ENCODE measurements at places on chromosomes 1 and 21.

GRCh38 chr21:35428489-35428888 lies 379.4 kb upstream of the RUNX1 start:
- no peak for DNase-seq

DNA sequence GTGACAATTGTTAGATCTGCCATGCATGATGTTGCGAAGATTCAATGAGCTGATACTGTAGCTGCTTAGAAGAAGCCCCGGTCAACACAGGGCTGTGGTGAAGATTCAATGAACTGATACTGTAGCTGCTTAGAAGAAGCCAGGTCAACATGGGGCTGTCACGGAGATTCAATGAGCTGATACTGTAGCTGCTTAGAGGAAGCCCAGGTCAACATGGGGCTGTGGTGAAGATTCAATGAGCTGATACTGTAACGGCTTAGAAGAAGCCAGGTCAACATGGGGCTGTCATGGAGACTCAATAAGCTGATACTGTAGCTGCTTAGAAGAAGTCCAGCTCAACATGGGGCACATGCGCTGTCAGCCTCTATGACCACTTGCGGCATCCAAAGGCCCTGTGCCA lies 18.8 kb upstream of the BACE2 start:
- no peak for DNase-seq

DNA sequence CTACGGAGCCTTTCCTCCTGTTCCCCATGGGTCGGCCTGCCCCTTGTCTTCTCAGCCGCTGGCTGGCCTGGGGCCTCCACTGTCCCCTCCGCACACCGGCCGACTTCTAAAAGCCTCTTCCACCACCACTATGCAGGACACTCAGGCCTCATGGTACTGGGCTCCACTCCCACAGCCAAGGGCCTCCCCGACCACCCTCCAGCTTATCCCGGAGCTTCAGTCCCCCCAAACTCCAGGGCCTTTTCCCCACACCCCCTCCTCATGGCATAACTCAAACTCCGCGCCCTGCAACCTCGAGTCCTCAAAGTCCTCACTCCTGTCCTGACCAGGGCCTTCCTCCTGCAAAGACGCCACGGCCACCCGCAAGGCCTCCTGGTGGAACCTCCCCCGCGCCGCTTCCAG lies 2.0 kb downstream of the LRRC41 start:
- no peak for DNase-seq

DNA sequence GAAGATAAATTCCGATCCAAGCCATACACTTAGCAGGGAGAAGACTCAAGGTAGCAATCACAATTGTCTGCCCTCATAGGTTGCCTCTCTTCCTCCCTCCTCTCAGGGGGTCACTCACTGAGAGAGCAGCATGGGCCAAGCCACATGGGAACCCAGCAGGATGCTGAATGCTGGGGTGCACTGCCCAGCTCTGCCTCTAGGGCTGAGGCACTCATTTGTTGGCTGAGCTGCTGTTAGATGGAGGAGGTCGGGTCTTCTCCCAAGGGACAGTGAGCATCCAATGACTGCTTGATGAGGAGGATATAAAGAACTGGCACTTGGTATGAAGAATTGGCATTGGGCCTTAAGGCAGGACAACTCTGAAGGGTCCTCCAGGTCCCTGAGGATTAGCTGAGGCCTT lies 418.8 kb downstream of the SIPA1L2 start:
- DNase-seq: no peak

- no peak for DNase-seq
Observed at GRCh38 chr1:30270461-30270860, 452.9 kb downstream of the MATN1 start.

DNA sequence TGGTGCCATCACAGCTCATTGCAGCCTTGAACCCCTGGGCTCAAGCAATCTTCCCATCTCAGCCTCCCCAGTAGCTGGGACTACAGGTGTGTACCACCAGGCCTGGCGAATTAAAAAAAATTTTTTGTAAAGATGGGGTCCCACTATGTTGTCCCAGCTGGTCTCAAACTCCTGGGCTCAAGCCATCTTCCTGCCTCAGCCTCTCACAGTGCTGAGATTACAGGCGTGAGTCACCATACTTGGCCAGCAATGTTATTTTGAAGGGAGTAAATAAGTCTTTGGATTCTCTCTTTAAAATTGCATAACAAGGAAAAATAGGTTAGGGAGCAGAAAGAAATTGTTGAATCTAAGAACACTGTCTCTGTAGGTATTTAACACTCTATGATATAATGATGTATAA lies 111.3 kb downstream of the RPS6KC1 start:
- DNase-seq: no peak

DNA sequence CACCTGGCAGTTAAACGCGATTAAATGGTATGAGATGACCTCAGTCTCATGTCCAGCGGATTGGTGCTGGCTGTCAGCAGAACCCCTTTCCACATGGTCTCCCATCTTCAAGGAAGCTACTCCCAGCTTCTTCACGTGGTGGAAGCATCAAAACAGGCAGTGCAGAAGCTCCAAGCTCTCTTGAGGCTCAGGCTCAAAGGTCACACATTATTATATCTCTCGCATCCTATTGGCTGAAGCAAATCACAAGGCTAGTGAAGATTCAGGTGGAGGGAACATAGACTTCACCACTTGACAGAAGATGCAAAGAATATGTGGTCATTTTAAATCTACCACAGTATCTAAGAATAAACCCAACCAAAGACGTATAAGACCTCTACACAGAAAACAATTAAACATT lies 181.9 kb downstream of the VPS13D start:
- DNase-seq: no peak

- no peak for DNase-seq
Observed at GRCh38 chr1:182041615-182042014, 19.9 kb downstream of the ZNF648 start.

DNA sequence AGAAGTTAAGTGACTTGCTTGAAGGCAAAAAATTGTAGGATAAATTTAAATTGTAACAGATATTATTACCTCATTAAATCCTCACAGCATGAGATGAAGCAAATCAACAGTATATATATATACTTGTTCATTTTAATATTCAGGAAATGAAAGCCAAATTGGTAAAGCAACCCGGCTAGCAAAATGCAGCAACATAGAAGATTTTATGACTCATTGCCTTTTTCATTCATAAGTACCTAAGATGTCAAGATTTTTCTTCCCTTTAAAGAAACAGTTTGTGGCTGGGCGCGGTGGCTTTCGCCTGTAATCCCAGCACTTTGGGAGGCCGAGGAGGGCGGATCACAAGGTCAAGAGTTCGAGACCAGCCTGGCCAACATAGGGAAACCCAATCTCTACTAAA lies 190.5 kb upstream of the NRIP1 start:
- no peak for DNase-seq

GRCh38 chr1:3858231-3858981 lies 1.1 kb downstream of the DFFB start:
- DNase-seq: no peak

GRCh38 chr1:151905070-151905442 lies 4.3 kb downstream of the THEM4 start:
- no peak for DNase-seq

DNA sequence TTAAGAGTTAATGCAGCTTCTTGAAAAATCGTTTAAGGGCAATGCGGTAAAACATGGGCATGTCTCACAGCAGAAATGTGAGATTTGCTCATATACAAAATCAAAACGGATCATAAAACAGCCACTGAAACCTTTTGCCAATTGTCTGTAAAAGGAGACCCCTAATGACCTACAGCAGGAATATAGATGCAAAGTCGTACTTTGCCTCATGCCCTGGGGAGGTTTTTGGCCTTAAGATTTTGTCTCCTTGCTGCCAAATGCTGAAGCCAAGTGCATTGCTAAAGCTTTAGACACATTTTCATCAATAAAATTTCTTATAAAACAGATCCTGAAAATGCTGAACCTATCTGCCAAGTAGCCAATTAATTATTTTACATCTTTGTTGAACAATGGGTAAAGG lies 226.9 kb downstream of the TGFB2 start:
- DNase-seq: no peak

- no peak for DNase-seq
Observed at GRCh38 chr1:221458447-221459156, 283.3 kb downstream of the DUSP10 start.

GRCh38 chr1:30727824-30728223 lies 4.4 kb upstream of the MATN1 start:
- no peak for DNase-seq

- DNase-seq: no peak
Observed at GRCh38 chr1:241142493-241142892, 214.5 kb downstream of the RGS7 start.

DNA sequence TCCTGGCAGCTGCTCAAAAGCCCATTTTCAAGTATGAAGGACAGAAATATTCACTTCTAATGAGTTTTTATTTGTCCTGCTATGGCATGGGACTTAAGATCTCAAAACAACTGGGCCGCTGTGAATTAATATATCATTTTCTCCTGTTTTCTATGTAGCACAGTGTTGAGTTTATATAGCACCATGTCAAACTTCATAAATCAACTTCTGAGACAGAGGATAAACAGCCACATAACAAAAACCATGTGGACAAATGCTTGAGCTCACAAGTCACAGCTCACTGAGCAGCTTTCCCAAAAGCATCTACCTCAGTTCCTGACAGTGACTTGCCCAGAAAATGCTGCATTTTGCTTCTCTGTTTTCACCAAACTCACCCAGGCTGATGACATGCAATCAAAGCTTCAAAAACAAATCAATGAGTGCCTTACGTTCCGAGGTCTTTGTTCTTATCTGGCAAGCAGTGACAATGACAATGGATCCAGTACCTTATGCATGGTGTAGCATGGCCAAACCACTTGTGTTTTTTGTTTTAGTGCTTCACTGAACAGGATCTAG lies 722.6 kb downstream of the LRRIQ3 start:
- DNase-seq: no peak

- no peak for DNase-seq
Observed at GRCh38 chr1:151915061-151915686, 5.9 kb upstream of the THEM4 start.

- DNase-seq: no peak
Observed at GRCh38 chr1:232988572-232989040, 38.2 kb downstream of the NTPCR start.

- no peak for DNase-seq
Observed at GRCh38 chr1:204275695-204276370, 62.0 kb upstream of the GOLT1A start.

- DNase-seq: no peak
Observed at GRCh38 chr1:25780318-25781129, 19.5 kb upstream of the SELENON start.

DNA sequence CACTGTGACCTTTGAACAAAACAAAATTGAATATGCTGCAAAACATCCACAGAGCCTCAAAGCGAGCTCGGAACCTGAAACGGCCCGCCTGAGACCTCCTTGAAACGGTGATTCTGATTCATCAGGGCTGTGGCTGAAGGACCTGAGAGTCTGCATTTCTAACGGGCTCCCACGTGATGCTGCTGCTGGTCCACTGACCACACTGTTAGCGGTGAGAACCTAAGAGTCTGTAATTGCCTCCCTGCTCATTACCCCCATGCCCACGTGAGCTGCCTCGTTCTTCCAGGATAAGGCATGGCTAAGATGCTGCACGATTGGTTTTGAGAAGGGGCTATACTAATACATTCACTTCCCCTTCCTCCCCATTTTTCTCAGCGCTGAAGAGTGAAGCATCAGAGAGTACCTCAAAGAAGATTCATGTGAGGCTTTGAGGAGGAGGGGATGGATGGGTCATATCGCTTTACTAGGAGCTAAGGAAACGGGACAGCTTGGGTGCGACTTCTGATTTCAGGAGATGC lies 9.7 kb downstream of the TLR5 start:
- DNase-seq: no peak

- no peak for DNase-seq
Observed at GRCh38 chr1:108033550-108033951, 68.6 kb upstream of the VAV3 start.

- no peak for DNase-seq
Observed at GRCh38 chr1:235881930-235882700, 15.4 kb upstream of the LYST start.

DNA sequence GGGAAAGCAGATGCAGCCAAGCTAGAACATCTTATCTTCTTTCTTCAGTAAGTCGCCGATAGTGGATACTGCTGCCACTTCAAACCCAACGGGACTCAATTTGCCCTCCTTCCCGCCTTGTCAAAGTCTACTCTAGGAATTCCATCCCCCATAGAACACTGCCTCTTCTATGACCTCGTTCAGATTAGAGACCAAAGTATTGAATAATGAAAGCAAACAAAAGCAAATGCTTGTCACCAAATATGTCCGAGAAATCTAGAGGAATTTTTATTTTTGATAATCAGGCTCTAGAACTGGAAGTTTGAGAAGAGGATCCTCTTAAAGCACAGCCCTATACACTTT lies 853 bp upstream of the RRAGC start:
- no peak for DNase-seq

- no peak for DNase-seq
Observed at GRCh38 chr1:77948841-77949424, 29.9 kb downstream of the FUBP1 start.

DNA sequence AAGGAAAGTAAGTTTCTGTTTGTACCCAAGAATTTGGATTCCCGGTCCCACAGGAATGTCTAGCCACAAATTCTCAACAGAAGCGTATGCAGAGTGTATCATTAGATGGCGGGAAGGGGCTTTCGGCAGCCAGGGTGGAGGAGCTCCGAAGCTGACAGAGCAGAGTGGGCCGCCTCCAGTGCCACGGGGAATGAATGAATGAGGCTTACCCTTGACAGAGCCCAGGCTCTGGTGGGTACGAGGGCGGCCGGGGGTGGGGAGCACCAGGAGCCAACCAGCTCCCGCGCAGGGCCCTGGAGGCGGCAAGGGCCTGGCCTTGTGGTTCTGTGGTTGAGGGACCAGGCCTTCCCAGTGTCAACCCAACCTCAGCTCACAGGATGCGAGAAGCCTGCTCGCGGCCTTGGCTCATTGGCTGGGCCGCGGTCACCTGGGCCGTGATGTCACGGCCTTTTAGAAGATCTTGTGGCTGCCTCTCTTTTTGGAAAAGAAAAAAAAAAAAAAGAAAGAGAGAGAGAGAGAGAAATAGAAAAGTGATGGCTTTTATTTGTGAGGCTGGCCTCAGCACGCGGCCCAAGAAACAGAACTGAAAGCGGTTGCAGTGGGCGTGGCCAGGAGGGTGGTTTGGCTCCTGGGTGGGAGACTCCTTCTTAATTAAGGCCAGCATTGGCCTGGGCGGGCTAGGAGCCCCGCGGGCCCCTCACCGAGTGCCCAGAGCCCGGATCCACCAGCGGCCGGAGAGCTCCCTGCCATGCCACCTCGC lies 34.9 kb upstream of the RUNX3 start:
- DNase-seq: no peak

DNA sequence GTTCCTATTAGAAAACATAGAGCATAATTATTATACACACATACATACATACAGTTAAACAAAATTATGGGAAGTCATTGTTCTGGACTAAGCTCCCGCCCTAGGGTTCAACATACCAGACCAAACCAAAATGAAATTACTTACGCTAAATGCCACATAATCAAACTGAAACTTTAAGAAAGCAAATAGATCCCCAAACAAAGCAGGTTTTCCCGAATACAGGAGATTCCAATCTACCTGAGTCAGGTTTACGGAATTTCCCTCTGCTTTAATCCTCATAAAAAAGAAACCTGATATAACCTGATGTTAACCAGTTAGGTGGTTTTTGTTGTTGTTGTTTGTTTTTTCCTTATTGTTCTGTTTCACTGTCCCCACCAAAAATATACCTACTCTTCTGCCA lies 1886.9 kb downstream of the NCAM2 start:
- DNase-seq: no peak

GRCh38 chr1:195733826-195734225 lies 874.4 kb downstream of the KCNT2 start:
- DNase-seq: no peak

GRCh38 chr1:37901893-37902225 lies 42.5 kb upstream of the MTF1 start:
- DNase-seq: no peak

- no peak for DNase-seq
Observed at GRCh38 chr1:184393962-184394361, 7.1 kb downstream of the C1orf21 start.

GRCh38 chr1:96978901-96979300 lies 257.3 kb downstream of the PTBP2 start:
- DNase-seq: no peak
